Activated CD4-positive, alpha-beta T cell treated with anti-CD3 and anti-CD28 coated beads, Interleukin-2, amount 50 U/mL, for 16 hours (primary cell): ENCODE measurements at places on chromosomes 5 and 9.

DNA sequence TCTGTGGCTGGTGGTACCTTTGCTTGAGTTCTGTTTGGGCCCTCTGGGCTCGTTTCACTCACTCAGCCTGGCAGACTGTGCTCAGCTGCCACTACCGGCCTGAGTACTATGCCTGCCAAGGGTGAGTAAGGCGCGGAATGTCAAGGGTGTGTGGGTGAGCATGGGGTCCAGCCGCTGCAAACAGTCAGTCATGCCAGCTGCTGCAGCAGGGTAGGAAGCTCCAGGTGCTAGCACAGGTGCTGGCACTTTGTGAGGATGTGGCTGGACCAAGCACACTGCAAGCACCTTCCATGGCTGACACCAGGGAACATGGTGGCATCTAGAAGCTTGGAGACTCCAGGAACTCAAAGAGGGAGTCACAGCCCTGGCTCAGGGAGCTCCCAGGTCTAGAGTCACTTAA lies 368.6 kb upstream of the ACO1 start:
- DNase-seq: no peak

DNA sequence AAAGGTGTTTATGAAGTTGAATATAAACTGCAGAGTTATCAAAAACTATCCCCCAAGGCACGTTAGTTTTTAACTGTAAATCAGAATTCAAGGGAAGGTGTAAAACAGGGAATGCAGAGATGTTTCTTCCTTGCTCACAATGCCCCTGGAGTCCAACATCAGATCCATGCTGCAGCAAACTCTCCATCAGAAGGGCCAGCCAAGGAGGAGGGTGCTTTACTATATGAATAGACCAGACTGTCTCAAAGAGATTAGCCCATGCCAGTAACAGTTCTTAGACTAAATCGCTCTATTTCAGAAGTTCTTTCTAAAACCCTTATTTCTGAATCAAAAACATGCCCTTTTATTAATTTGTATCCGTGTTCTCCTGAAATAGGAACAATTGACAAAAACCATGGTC lies 362.8 kb upstream of the RPS23 start:
- no peak for DNase-seq

DNA sequence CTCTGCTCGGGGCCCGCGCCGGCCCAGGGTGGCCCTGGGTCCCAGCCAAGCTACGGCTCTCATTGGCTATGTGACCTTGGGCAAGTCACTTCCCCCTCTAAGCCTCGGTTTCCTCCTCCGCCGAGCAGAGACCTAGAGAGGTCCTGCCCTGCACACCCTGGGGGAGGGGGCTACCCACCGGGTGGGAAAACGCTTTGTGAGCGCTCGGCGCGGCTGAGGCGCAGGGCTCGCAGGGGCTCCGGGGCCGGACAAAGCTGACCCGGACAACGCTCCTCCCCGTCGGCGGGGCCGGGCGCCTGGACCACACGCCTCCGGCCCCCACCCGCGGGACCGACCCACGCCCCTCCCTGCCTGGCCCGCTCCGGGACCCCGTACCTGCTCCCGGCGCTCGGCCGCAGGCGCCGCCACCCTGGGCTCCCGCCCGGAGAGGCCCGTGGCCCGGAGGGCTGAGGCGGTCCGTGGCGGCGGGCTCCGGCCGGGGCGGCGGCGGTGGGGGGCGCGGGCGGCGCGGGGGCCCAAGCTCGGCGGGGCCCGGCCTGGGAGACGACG lies 85.7 kb upstream of the MELK start:
- DNase-seq: peak; percentile 74

DNA sequence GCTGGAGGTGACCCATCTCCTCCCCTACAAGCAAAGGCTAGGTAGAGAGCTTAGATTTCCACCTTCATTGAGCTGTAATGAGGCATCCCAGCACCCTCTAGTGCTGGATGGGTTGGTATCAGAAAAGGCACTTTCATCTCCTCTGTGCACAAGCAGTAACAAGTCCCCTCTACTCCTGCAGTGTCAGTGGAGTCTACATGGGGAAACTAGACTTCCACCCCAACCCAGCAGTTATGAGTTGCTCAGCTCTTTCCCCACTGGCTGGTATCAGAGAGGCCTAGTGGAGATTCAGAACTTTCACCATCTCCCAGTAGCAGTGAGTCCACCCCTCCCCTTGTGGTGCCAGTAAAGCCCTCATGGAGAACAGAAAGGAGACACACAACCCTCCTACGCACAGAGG lies 17.9 kb downstream of the FCN1 start:
- DNase-seq: no peak

DNA sequence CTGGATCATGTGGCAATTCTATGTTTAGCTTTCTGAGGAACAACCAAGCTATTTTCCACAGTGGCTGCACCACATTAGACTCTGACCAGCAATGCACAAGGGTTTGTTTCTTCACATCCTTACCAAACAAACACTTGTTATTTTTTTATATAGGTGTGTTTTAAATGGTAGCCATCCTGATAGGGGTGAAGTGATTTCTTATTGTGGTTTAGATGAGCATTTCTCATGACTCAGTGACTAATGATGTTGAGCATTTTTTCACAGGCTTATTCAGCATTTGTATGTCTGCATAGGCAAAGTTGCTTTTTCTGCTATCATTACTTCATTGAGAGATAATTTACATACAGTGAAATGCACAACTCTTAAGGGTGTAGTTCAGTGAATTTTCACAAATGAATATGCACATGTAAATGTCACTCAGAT lies 36.0 kb downstream of the ANKRD33B start:
- no peak for DNase-seq

- DNase-seq: no peak
Observed at GRCh38 chr5:58002323-58002722, 457.6 kb downstream of the PLK2 start.

DNA sequence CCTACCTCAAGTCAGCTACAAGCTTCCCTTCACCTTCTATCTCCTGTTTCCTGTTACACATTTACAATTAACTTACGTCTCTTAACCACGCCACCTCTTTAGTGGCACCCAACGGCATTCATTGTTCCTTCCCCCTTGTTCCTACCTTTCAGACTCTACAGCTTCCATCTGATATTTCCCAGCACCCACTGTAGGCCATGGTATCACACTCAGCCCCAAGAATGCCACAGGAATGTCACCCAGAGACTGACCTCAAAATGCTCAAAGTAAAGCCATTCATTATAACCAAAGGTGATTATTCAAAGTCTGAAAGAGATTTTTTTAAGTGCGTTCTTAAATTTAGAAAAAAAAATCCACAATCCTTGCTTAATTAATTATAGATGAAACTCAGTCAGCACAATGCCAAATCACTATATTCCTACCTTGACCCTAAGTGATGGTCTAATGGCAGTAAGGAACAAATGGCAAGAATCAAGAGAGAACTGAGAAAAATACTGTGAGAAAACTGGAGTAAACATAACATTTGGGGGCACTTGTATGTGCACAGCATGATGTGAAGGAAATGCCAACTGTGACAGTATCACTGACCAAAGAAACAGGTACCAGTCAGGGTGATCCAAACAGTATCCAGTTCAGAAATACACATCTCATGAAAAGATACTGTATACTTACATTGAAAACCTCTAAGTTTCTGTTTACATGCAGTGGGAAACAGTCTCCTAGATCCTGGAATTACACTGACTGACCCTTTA lies 52.1 kb downstream of the CTNND2 start:
- DNase-seq: no peak

- no peak for DNase-seq
Observed at GRCh38 chr5:142512043-142513042, 173.5 kb downstream of the FGF1 start.

DNA sequence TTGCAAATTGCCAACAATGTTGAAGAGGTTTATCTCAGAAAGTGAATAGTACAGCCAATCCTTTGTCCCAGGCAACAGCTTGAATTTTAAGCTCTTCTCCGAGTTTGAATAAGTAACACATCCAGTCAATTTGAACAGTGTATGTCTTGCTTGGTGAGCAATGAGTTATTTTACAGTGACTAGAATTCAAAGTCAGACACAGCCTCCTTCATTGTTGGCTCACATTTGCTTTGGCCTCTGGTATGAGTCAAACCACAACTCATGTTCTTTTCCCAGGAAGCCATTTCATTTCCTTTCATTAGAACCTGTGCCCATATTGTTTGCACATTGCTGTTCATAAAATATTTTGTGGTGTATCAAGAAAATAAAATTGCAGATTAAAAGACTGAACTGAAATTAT lies 622.0 kb upstream of the DAB2 start:
- peak; percentile 13 for DNase-seq

GRCh38 chr5:102890133-102890532 lies 135.0 kb downstream of the PAM start:
- no peak for DNase-seq

DNA sequence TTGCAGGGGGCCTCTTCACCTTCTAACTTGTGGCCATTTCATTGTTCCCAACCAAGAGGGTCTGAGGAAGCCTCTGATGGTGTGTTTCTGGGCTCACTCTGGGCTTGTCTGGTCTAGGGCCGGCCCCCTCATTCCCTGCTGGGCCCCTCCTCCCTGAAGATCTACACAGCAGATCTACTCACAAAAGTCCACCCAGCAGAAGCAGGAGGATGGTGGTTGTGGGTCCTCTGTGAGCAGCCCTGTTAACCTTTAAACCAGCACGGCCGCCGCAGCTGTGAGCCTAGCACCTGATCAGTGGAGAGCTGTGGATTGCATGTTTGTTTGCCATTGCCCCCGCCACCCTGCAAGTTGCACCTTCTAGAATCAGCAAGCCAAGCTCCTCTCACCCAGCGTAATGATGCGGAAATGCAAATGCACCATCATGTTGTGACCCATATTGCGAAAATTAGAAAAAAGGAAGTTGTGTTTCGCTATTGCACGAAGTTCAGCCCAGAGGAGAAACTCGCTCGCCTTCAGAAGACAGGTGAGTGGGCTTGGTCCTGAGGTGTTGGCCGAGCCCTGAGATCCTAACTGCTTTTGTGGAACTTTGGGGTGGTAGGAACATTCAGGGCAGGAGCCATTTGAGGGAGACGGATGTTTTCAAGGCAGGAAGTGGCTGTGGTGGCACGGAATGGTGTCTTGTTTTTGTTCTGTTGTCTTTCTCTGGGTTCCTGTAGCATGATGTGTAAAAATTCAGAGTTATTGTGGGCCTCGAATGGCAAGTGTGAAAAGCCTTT lies 16.7 kb downstream of the FGD3 start:
- peak; percentile 83 for DNase-seq

DNA sequence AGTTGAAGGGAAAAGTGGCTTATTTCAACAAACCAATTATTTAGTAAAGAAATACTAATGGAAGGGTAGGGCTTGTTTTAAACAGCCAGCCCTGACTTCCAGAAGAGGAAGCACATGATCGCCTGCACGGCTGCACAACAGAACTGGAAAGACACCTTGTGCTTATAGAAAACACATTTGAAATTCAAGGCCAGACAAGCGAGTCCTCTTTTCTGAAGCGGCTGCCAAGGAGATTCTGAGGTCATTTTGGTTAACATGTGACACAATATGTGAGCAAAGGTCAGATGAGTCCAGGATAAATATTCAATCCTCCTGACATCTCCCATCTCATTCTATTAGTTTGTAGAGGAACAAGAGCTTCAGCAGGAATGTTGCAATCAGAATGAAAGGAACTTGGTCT lies 461.4 kb upstream of the ST8SIA4 start:
- no peak for DNase-seq

GRCh38 chr9:74330487-74331214 lies 166.5 kb upstream of the RORB start:
- no peak for DNase-seq

DNA sequence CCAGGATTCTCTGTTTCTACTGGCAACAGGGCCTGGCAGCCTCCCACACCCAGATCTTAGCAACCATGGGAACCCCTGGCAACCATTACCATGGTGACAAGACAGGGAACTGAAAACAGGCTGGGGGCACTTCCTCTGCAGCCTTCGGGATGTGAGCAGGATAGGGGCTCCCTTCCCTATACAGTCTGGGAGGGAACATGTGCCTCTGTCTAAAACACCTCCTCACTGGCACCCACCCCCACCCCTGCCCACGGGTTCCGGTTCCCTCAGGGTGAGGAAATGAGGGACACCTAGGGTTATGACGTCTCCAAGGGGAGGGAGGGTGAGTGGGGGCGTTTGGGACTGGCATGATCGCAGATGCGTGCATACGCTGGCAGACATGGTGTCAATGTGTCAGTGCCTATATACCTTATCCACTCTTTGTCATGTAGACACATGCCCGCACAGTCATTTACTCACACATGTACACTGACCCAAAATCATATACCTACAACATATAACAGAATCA lies 3.0 kb upstream of the DNAJB5 start:
- no peak for DNase-seq

DNA sequence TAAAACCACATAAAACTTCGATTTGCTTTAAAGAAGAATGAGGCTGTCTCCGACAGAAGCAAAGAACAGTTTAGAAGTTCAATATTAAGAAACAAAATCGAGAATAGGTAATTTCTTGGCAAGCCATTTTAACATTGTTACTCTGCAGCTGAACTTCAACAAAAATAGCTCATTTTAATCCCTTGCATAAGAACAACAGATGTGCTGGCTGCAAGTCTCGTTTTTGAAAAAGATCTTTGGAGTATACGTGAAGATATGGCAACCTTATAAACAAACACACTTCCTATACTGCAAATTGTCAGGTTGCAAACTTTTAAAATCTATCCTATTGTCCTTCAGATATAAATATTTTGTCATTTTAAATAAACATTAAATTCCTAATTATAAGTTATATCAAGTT lies 71.5 kb downstream of the FBN2 start:
- DNase-seq: no peak

GRCh38 chr5:179817890-179818745 lies 2.6 kb upstream of the SQSTM1 start:
- DNase-seq: no peak

GRCh38 chr5:126107381-126107780 lies 315.8 kb upstream of the GRAMD2B start:
- no peak for DNase-seq

GRCh38 chr5:77086689-77087483 lies at the start of gene ZBED3:
ZBED3 (minus strand) TSS chr5:77087285; CDS start chr5:77077878, 9,407 bp downstream.
- DNase-seq: peak; percentile 48

- DNase-seq: no peak
Observed at GRCh38 chr9:93107825-93108161, 11.8 kb downstream of the CARD19 start.

- no peak for DNase-seq
Observed at GRCh38 chr5:60810438-60811085, 33.5 kb downstream of the ELOVL7 start.

GRCh38 chr5:87254035-87254434 lies 13.6 kb upstream of the RASA1 start:
- DNase-seq: no peak

DNA sequence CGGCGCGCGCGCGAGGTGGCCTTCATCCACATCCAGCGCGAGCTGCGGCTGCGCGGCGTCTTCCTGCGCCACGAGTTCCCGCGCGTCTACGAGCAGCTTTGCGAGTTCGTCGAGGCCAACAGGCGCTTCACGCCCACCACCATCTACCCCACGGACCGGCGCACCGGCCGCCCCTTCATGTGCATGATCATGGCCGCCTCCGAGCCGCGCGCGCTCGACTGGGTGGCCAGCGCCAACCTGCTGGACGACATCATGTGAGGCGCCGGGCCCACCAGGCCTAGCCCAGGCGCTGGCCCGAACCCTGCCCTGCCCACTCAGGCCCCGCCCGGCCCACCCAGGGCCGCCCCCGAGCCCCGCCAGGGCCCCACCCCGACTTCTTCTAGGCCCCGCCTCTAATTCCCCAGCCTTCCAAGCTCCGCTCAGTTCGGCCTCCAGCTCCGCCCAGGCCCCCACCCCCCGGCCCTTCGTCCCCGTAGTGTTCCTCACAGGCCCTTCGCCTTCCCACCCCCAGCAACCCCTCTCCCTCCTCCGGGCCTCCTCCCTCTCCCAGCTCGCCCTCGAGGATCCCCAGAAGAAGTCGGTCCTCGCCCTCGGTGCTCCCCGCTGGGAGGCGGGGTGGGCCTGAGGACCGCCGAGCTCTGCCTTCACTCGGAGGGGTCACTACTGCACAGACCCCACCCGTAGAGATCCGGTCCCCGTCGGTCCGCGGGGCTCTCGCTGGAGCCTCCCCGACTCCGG lies 2.0 kb upstream of the PHPT1 start:
- peak; percentile 38 for DNase-seq
